ENCODE measurements at places on chromosomes 1 and 21. TPM values are rescaled to one million over a fixed set of nuclear protein-coding genes. Genes with fewer than 3 reads are reported as not detected.

THEM5 gene
- not detected for total RNA-seq

DNA sequence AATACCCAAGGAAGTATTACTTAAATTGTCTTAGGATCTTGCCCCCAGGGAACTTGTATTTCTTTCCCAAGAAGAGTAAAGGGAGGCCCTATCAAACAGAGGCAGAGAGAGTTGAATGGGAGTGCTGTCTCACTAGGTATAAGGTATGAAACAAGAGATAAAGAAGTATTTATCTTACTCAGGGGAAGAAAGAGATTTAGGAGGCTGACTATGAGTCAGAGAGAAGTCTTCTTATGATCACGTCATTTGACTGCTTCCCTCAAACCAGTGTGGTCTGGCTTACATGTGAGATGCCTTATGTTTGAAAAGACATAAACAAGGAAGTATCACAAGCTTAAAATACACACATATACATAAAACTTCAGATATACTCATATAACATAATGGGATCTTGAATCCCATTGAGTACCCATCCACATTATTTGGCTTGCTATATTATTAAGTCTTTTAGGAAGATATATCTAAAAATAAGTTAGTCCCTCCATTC lies 29.6 kb downstream of the DUSP10 start:
- DNase-seq: no peak

GRCh38 chr1:16224472-16224871 lies 12.0 kb upstream of the ARHGEF19 start:
- no peak for DNase-seq

- DNase-seq: no peak
Observed at GRCh38 chr1:4935807-4936206, 281.4 kb downstream of the AJAP1 start.

DNA sequence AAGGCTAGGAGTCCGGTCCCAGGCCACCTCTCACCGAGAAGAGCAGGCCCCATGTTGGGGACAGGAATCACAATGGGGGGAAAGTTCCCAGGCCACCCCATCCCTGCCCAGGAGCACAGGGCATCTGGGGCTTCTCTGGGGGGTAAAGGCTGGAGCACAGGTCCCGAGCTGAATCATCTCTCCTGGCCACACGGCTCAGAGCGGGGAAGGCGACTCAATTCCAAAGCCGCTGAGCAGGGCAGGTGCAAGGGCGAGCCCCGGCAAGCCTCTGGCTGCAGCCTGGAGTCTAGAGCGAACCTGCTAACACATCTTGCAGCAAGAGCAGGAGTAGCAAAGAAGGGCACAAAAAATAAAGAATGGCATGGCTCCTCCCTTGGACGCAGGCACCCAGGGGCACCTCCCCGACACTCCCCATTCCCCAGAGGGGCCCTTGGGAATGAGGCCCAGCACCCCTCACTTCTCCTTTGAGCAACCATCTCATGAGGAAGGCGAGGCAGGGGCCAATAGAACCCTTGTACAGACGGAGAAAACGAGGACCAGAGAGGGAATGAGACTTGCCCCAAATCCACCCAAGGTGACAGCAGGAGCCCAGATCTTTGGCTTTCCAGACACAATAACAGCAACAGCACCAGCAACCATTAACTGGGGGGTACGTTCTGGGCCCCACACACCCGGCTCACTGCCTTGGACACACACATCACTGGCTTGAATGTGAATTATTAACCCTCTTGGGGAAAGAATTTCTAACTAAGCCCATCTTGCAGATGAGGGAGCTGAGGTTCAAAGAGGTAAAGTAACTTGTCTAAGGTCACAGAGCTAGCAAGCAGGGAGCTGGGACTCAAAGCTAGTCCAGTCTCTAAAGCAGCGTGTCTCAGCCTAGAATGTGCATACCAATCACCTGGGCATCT lies 20.7 kb upstream of the ALDH4A1 start:
- DNase-seq: no peak
